WTC11 (cell line): ENCODE measurements at places on chromosomes 2 and 18. TPM values are rescaled to one million over a fixed set of nuclear protein-coding genes. Genes with fewer than 3 reads are reported as not detected.

DNA sequence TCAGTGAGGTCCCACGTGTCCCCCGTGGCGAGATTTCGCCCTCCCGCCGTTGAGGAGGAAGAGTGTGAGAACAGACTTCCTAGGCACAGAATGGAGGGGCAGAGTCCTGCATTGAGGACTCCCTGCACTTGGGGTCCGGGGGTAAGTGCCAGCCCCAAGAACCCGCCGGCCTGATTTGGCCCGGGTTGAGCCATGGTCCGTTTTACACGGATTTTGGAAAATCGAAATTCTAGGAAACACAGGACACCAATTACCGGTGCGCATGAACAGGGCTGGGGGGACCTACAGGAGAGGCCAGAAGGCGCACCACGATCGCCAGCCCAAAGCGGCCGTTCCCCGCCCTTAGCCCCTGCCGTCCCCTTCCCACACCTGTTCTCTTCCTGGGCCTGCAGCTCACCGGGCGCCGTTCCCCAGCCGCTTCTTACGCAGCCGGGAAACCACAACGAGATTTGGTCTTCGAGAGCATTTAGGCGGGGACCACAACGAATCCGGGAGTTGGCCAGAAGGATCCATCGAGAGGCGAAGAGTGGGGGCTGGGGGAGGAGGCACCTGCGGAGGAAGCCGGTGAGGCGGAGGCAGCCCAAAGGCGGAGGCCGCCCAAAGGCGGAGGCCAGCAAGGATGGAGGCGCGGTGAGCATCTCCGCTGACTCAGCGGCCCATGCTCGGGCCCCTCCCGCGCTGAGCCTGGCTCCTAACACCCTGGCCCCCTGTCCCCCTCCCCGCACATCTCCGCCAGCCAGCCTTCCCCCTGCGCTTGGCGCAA lies 464 bp upstream of the TLX2 start:
- DNase-seq: peak; percentile 39

- no peak for DNase-seq
These were observed 5.3 kb downstream of the KLF11 start for GRCh38 chr2:10048501-10049171.

DNA sequence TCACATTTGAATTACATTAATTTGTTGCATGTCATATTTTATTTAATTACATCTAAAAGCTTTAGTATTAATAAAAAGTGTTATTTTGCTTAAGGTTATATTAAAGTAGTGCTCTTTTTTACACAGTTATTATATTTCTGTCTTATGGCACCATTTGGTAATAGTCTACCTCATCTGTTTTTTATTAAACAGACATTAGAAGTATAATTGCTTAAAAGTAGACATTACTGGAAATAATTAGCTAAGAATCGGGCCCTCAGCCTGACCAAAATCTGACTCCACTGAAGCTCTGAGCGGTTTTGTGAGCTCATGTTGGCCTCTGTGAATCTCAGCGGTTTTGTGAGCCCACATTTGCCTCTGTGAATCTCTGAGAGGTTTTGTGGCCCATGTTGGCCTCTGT lies 102.5 kb upstream of the SNTG2 start:
- DNase-seq: no peak

Gene IL37
- total RNA-seq: 0.30 to 0.48 TPM in 2 of 3 replicates, not detected in the other

Gene LMAN1
- total RNA-seq: 77.3 to 84.0 TPM (median 78.7 TPM) in 3 replicates
